ENCODE measurements at places on chromosomes 16 and 17. TPM values are rescaled to one million over a fixed set of nuclear protein-coding genes. Genes with fewer than 3 reads are reported as not detected.

The CTRB2 gene
- 0.43 TPM for total RNA-seq

The MMP25 gene
- total RNA-seq, result 1.3 TPM

The MMP28 gene
- total RNA-seq, result 1.2 TPM

The HSD11B2 gene
- total RNA-seq, result not detected

The CRLF3 gene
- 7.6 TPM for total RNA-seq

The STX1B gene
- total RNA-seq, result 10.7 TPM

The ZNF646 gene
- 16.5 TPM for total RNA-seq

- H3K4me1 ChIP-seq, result peaks cover 20% of the 10 kb centered on the region
- peak; percentile 64 for DNase-seq
- H3K4me3 ChIP-seq, result no peak overlapping the region
- no peaks in the 10 kb centered on the region for H3K36me3 ChIP-seq
- H3K27ac ChIP-seq, result no peak overlapping the region
Observed at GRCh38 chr16:66357523-66357928, 9.0 kb upstream of the CDH5 start.

GRCh38 chr16:68700120-68700519 lies 37.0 kb upstream of the CDH1 start:
- H3K36me3 ChIP-seq, result no peaks in the 10 kb centered on the region
- peak; percentile 18 for DNase-seq
- H3K27ac ChIP-seq, result no peak overlapping the region
- no peaks in the 10 kb centered on the region for H3K27me3 ChIP-seq

GRCh38 chr17:78289802-78290363 lies 58.5 kb downstream of the TMEM235 start:
- no peak overlapping the region for H3K27ac ChIP-seq
- no peaks in the 10 kb centered on the region for H3K36me3 ChIP-seq
- no peak overlapping the region for H3K4me3 ChIP-seq
- H3K4me1 ChIP-seq, result peaks cover 7% of the 10 kb centered on the region

DNA sequence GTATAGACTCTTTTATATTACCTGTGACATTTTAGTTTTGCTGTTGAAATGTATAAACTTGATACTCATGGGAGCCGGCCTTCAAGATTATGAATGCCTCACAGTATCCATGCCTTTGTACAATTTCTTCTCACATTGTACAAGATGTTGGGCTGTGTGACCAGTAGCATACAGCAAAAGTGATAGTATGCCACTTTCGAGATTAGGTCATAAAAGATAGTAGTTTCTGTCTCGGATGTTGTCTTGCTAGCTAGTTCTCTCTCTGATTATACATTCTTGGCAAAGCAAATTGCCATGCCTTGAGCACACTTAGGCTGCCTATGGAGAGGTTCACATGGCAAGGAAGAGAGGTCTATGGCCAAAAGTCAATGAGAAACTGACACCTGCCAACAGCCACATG lies 1309.8 kb upstream of the CDH8 start:
- H3K36me3 ChIP-seq, result no peaks in the 10 kb centered on the region
- H3K27me3 ChIP-seq, result no peaks in the 10 kb centered on the region
- no peak for DNase-seq
- no peak overlapping the region for H3K4me3 ChIP-seq
- no peak overlapping the region for H3K27ac ChIP-seq

GRCh38 chr16:83779886-83780285 lies 27.9 kb upstream of the HSBP1 start:
- DNase-seq, result peak; percentile 75
- H3K27me3 ChIP-seq, result no peaks in the 10 kb centered on the region
- peaks cover 8% of the 10 kb centered on the region for H3K4me1 ChIP-seq

- no peaks in the 10 kb centered on the region for H3K27me3 ChIP-seq
- peaks cover 51% of the 10 kb centered on the region for H3K4me1 ChIP-seq
- peak overlapping the region; percentile 88 for H3K27ac ChIP-seq
- DNase-seq, result peak; percentile 97
- peak overlapping the region; percentile 27 for H3K4me3 ChIP-seq
- H3K36me3 ChIP-seq, result no peaks in the 10 kb centered on the region
Observed at GRCh38 chr16:86931410-86931941, 353.1 kb downstream of the FOXL1 start.

DNA sequence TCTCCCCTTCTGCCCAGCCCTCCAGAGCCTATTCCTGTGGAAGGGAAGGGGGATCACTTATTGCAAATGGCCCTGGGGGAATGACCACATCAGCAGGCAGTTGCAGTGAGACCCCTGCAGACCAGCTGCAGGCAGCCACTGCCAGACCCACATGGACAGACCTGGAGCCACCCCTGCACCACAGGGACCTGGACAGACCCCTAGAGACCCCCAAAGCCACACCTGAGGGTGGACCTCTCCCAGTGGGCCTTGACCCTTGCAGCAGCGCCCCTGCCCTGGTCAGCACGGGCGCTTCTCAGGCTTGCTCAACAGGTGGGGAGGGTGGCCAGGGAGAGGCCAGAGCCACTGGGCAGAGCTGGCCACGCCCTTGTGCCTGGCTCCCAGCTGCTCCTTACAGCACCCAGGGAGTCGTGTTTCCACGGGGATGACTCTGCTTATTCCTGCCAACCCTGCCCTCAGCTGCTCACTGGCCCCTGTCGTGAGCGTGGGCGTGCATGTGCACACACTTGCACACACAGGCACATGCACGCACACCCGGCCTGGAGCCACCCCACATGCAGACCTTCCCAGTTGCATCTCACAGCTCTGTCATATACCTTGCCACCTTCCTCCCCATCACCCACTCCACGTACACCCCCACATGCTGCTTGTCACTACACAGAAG lies 1.3 kb upstream of the SCN4A start:
- no peaks in the 10 kb centered on the region for H3K36me3 ChIP-seq
- DNase-seq, result no peak
- H3K27me3 ChIP-seq, result peaks cover 4% of the 10 kb centered on the region
- peaks cover 19% of the 10 kb centered on the region for H3K4me1 ChIP-seq

DNA sequence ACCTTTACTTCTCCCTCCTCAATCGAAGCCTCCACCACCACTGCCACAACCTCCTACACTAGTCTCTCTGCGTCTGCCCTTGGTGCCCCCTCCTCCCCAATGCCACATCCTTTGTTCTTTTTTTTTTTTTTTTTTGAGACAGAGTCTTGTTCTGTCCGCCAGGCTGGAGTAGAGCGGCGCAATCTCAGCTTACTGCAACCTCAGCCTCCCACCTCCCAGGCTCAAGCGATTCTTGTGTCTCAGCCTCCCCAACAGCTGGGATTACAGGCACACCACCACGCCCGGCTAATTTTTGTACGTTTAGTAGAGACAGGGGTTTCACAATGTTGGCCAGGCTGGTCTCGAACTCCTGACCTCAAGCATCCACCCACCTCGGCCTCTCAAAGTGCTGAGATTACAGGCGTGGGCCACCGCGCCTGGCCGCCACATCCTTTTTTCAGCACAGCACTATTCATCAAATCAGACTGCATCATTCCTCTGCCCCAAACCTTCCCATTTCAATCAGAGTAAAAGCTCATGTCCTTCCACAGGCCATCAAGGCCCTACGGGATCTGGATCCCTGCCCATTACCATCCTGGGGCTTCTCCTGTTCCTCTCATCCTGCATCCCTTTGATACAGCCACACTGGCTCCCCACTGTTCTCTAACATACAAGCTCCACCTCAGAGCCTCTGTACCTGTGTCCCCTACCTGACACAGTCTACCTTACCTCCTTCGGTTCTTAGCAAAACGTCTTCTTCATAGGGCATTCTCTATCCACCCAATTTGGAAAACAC lies 2.0 kb downstream of the KLHL11 start:
- H3K36me3 ChIP-seq, result peaks cover 14% of the 10 kb centered on the region
- no peak overlapping the region for H3K4me3 ChIP-seq
- peaks cover 10% of the 10 kb centered on the region for H3K4me1 ChIP-seq
- no peak for DNase-seq

DNA sequence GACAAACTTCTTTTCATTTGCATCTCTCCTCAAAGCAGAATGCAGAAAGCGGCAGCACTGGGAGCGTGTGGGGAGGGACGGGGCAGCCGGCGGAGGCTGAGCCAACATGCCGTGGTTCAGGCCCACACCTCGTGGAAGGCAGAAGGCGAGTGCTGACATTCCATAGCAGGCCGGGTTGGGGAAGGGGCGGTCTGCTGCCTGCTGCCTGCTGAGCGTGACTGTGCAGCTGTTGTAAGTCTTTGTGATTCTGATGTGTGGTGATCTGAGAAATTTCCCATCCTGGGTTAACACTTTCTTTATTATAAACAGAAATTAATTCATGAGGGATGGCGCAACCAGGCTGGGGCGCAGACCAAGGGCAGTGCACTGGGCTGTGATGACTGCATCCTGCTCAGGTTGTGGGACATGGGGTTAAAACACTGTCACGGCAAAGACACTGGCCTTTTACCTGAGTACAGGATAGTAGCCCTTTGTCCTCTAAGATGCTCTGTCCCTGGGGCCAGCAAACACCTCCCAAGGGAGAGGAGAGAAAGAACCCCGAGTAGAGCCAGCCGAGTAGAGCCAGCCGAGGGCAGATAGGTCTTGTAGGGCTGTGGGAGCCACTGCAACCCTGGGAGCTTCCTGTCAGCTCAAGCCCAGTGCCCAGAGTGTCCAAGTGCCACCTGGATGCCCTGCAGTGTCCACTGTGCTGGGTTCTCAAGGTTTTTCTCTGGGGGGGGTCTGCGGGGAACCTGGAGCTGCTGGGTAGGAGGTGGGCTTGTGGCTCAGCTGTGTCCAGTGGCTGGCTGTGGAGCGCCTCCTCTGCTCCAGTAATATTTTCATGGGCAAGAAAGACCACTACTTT lies 8.8 kb upstream of the DNASE1 start:
- H3K4me3 ChIP-seq, result no peak overlapping the region
- no peaks in the 10 kb centered on the region for H3K36me3 ChIP-seq
- DNase-seq, result peak; percentile 47
- no peak overlapping the region for H3K27ac ChIP-seq
- H3K4me1 ChIP-seq, result peaks cover 12% of the 10 kb centered on the region

Measured in astrocyte (in vitro differentiated cells and primary cell).